Stimulated activated CD4-positive, alpha-beta T cell treated with anti-CD3 and anti-CD28 coated beads, Interleukin-15, amount 100 ng/mL, for 1 hour (primary cell): ENCODE measurements at places on chromosomes 6 and 20.

GRCh38 chr6:106064142-106064541 is 22.0 kb upstream of the PRDM1 start:
- no peak for DNase-seq

GRCh38 chr6:99467509-99468106 is 42.5 kb upstream of the PNISR start:
- no peak for DNase-seq

- no peak for DNase-seq
Measured at GRCh38 chr6:139917951-139918630, 543.6 kb upstream of the CITED2 start.

DNA sequence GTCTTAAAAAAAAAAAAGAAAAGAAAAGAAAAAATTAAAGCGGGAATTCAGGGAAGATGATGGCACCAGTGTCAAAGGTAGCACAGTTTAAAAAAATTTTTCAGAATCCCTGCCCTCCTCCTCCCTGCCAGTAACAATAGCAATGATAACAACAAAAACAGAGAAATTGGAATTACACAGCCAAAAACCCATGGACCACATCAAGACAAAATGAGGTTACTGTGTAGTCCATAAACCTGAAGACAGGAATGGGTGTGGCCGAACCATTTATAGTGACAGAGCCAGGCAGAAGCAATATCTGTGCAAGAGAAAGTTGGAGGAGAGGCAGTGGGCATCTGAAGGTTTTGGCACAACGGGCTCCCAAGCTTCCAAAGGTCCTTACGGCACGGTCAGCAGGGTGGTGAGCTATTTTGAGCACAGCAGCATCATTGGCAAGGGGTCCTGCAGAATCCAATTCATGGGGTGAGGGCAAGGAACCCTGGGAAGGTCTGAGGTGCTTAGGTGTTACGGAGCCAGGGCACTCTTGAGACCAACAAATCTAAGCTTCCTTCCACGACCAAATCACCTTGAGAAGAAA is 202.3 kb downstream of the GMPR start:
- DNase-seq, result no peak

- DNase-seq, result no peak
Measured at GRCh38 chr20:58340853-58341252, 31.3 kb downstream of the RAB22A start.

- DNase-seq, result no peak
Measured at GRCh38 chr6:105459049-105459448, 56.2 kb upstream of the PREP start.

GRCh38 chr6:14983599-14984518 is 262.0 kb upstream of the JARID2 start:
- no peak for DNase-seq

DNA sequence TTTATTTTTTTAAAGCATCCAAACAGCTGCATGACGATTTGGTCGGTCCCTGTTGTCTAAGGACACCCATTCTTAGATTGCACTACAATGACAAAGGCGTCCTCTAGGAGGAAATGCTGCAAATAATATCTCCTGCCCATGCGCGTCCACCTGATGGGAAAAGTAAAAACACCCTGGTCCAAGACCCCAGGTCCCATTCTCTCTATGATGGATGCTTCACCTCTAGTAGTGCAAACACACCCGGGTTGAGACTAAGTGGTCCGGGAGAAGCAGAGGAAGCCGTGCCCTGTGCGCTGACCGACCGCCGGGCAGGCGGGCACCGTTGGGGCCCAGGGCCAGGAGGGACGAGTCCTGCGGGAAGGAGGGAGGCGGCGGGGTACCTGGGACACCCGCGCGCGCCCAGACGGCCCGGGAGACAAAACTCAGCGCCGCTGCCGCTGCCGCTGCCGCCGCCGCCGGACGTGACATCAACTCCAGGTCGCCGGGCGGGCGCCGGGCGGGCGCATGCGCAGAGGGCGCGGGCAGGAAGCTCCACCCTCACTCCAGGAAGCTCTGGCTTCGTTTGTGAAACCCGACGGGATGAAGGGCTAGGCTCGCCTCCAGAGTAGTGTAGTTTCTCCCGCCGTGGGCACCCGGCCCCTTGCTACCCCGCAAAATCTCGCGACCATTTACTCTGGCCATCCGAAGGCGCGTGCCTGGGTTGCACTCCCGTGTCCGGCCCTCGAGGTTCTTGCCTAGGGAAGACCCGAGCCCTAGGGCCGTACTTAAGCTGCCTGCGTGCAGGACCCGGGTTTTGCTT is at the start of gene TBC1D7:
Gene TBC1D7, minus strand, starts transcription at position 462 of the 799 bp plus-strand sequence. CDS start 1,639 bp downstream, outside the sequence.
- peak; percentile 87 for DNase-seq

DNA sequence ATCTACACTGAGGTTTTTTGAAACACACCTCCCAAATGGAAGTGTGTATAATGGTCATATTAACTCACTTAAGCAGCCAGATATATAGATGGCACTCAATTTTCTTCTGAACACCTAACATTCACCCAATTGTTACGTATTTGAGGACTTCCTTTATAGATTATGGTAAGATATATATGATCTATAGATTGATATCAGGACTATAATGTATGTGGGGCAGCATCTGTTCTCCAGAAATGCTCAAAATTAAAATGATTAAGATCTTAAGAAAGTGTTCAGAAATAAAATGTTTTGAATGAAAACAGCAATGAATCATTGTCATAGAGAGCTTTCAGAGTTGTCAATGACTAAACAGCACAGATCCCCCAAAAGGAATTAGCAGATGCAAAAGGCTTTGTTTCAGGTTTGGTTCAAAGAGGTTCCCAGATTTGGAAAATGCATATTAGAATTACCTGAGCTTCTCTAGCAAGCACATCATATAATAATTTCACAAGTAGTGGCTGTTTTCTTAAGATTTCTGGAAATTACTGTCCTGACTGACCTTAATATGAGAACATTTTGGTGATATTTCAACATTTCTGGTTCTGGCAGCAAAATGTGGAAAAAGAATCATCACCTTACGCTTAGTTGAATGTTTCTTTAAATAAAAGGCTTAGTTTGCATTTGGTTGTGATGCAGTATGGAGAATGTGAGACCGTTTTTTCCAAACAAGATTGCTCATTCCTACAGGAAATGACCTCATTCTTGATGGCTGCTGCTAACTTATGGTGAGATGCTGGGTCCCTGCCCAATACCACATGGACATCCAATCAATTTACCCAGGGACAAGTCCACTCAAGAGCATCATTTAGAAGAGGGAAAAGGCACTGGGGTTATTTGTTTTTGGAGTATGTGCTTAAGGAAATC is 31.5 kb downstream of the TRAF3IP2 start:
- DNase-seq, result no peak

DNA sequence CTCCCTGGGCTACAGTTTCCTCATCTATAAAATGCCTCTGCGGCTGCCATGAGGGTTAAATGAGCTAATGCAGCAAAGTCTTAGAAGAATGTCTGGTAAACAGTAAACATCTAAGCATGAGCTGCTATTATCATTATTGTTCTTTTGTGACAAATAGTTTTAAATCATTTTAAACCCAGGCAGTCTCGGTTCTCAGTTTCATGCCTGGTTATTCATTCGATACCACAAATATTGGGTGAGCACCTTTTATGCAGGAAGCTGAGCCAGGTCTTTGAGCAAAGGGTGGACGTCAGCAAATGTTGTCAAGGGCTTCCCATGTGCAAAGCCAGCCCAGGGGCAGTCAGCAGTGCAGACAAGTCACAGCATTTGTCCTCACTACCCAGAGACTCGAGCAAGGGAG is 128.7 kb downstream of the NFATC2 start:
- DNase-seq, result no peak

DNA sequence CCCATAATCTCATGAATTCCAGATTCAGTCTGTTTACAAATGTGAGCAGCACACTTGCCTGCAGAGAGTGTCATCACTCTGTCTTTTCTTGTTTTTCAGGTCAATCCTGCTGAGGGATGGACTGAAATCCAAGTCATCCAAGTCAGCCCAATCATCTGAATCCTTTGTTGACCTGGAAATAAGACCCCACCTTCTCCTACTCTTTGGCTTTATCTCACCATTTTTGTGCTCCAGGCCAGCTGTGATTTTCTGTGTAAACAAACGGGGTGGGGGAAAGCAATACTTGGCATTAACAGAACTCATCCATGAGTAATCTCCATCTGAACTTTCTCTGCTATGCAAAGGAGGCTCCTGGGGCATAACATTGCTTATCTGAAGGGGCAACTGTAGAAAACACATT is 16.9 kb upstream of the GSTA4 start:
- no peak for DNase-seq

DNA sequence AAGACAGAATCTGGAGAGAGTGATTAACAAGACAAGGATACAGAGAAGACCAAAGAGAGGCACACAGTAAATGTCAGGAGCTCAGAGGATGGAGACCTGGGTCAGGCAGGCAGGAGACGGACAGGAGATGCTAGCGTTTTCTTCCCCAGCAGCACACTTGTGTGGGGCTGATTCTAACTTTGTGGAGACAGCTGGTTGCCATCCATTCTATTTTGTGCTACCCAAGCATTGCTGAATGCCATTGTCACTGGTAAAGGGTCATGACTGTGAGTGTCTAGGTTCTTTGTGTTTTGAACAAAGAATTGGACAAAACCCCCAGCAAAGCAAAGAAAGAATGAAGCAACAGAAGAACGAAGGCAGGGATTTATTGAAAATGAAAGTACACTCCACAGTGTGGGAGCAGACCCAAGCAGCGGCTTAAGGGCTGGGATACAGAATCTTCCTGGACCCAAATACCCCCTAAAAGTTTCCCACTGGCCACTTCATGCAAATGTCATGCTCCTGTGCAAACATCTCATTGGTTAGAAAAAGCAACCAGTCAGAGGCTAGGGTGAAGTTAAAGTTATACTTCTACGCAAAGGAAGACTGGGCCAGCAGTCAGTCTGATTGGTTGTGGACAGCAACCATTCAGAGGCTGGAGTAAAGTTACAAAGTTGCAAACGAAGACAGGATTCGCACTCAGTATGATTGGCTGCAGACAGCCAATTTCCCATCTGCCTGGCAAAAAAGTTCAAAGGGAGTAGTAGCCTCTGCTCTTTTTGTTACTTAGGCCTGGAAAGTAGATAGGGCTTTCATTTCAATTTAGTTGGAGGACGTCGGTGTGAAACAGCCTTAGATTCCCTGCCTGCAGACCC is 17.5 kb downstream of the PTK7 start:
- DNase-seq, result no peak

- no peak for DNase-seq
Measured at GRCh38 chr6:114389111-114389510, 46.3 kb upstream of the HS3ST5 start.

DNA sequence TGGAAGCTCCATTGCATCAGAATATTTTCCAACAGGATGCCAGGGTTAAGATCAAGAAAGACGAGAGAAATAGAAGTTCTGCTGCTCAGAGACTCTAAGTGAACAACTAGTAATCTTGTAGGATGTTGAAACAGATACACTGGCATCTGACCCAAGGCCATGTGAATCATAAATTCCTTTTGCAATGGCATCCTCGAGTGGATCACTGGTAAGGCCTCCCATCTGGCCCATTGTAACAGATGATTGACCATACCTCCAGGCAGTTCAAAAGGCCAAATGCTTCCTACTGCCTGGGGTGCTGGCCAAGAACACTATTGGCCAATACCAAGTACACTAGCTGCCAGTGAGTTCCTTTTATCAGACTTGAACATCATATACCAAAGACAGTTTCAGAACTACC is 9.9 kb upstream of the SLC17A3 start:
- no peak for DNase-seq

DNA sequence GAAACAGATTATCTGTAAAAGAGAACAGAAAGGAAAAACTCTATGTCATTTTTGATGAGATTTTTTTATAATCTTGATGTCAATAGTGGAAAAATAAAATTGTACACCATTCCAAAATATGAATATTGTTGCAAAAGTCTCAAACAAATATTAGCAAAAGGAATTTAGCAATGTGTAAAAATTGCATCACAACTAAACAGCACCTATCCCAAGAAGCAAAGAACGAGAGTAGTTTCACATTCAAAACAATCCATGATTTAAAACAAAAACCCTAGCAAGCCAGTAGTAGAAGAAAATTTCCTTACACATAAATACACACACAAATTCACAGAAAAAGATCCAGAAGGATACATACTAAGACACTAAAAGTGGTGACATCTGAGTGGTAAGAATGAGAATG is 38.4 kb downstream of the LCA5 start:
- DNase-seq, result no peak

DNA sequence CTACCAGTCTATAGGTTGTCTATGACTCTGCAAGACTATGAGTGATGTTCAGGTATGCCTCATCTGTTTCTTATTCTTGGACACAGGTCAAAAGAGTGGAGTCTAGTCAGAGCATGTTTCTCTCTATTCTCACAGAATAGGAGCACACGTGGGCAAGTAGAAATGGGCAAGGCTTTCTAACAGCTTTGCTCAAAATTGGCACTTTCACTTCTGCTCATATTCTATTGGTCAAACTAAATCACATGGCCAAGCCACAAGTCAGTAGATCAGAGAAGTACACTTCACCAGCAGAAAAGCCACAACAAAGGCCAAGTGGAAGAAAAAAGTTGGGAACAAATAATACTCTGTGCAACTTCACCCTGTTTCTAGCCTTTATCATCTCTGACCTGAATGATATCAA is 354.5 kb upstream of the SYNCRIP start:
- DNase-seq, result no peak

DNA sequence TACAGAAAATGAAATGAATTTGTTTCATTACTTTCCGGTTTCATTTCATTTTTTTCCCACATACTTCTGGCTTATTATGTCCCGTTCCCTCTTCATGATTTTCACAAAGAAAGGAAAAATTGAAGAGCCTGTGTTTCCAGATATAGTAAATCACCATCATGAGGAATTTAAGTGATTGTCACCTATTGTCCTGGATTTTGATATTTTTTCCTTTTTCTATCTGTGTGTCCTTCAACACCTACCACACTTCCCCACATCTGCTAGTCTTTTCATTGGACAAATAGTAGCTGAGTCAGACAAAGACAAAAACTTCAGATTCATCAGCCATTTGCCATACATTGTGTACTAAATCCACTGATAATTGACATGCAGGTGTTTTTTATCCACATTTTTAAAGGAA is 258.2 kb upstream of the HSF2 start:
- DNase-seq, result no peak

DNA sequence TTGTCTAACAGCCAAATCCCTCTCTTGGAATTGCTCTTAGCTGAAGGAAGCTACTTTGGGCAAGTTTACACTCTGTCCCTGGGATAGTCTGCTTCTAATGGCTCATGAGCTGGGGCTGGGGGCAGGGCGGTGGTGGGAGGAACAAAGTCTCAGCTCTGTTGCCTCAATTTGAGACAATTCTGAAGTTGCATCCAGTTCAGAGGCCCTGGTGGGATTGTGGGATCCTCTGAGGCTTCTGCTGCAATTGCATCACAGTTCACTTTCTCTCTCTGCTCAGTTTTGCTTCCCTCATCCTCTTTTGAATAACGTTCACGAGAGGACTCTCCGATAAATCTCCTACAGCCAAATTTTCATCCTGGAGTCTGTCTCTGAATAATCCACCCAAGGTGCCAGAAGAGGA is 440.6 kb upstream of the SLC35B3 start:
- no peak for DNase-seq

GRCh38 chr20:1426231-1426849 is 33.5 kb upstream of the FKBP1A start:
- DNase-seq, result no peak
